Stimulated activated CD8-positive, alpha-beta memory T cell treated with anti-CD3 and anti-CD28 coated beads, Interleukin-12 subunit alpha, Interleukin-12 subunit beta, amount 100 ng/mL, for 1 hour (primary cell): ENCODE measurements at places on chromosomes 1 and 21.

GRCh38 chr1:163337631-163338030 is 15.9 kb downstream of the NUF2 start:
- DNase-seq, result no peak

- no peak for DNase-seq
Observed at GRCh38 chr1:78003070-78003746, 1.5 kb upstream of the DNAJB4 start.

DNA sequence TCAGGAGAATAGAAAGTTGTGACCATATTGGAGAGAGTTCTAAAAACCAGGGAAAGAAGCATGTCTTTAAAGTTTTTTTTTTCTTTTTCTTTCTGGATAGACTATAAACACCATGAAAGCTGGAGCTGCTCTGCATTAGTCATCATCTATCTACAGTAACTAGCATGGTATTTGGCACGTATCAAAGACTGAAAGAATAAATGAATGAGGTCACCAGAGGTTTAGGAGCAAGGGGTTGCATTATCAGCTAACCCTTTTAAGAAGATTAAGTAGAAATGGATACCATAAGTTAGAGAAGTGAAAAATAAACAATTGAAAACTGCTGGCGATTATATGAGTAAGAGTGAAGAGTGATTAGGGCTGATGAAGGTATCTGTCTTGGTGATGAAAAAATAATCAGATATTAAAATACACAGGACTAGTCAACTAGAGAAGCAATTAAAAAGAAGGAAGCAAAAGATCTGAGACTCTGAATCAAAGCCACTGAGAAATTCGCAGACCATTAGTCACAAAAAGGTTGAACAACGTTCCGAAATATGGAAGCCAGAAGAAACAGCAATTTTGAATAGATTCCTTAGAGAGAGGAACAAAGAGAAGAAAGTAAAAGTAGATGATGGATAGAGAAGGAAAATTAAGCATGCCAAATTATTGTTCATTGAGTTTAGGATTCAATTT is 536.4 kb downstream of the DPYD start:
- no peak for DNase-seq

GRCh38 chr1:243234978-243235647 is 20.0 kb downstream of the CEP170 start:
- DNase-seq, result no peak

DNA sequence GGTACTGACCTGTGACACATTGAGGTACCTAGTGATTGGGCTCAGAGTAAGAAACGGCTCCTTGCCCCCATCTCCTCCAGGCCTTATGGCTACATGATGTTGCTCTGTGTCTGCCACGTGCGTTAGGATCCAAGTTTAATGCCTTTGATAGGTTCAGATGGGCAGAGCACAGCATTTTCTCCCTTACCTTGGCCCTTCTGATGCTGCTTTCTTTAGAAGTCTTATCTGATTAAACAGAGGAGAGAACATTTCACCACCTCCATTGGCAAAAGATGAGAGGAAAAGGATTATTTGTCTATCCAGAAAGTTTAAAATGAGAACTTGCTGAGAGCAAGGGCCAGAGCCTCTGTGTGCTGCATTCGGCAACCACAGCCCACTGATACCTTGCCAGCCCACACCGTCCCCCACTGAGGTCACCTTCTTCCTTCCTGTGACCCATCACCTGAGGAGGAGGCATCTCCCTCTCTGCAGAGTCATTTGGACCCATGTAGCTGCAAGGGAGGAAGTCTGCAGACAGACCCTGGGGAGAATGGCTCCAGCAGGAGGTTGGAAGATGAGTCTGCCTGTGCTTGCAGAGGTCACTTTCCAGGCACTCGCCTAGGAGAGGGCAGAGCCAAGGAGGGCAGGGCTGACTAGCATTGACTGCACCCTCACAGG is 16.7 kb downstream of the SHISA4 start:
- DNase-seq, result no peak

DNA sequence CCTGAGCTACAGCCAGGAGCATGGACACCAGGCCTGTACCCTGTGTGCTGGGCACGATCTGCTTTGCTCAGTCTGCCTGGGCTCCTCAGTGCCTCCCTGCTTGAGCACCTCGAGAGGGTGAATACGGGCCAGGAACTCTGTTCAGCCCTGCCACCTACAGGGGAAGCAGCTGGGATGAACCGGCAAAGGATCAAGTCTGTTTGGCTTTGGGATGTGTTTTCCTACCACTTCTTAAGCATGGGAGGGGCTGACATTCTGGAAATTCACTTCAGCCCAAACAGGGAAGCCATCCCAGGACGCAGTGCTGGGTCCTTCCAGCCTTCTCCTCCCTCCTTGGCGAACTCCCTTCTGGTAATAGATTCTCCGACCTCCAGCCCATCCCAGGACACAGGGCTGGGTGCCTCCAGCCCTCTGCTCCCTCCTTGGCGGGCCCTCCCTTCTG is 55.8 kb upstream of the SELENON start:
- DNase-seq, result no peak

DNA sequence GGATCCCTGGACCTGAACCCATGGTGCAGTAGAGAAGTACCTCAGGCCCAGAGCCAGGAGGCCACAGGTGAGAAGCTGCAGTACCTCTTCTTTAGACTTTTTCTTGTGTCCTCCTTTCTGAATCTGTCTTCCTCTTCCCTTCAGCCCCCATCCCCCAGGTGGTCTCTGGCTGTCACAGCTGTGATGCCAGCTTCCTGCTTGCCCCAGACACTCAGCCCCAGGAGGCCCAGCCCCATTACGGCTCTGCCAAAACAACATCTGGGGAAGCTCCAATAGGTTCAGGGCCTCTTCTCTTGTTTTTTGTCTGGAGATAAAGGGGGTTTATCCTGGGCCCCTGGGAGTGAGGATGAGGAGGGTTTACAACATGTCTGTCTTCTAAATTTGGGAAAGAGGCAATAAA is 9.5 kb upstream of the BTG2 start:
- no peak for DNase-seq

DNA sequence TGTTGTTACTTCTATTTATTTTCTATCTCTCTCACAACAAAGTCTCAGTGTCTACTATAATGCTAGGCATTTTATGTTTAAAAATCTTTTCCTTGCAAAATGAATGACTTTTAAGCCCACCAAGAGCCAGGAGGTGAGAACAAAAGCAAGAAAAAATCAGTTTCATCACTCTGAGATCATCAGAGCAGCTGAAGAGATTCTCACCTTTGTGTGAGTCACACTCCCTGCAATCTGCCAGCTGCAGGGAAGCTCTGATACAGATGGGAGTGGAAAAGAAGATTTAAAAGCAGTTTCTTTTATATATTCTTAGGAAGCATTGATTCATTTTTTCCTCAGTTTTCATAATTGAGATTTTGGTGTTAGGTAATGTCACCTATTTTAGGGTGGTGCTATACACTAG is 107.6 kb downstream of the LHX9 start:
- DNase-seq, result no peak

- no peak for DNase-seq
Observed at GRCh38 chr1:246513619-246514343, 6.7 kb upstream of the SMYD3 start.

DNA sequence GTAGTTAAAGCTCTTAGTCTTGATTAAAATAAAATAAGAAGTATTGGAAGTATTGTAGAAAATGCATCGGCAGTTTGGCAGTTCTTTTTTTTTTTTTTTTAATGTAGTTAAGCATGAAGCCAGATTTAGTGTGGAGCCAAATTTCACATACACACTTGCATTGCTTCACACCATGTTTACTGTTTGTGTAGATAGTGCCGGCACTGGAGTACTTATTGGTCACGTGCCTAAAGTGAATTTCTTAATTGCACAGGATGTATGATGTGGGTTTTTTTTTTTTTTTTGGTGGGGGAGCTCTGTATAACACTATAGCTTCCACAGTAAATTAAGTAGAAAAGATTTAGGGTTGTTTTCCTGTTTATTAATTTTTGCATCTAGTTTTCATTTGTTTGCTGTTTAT is 21.2 kb upstream of the TMEM61 start:
- no peak for DNase-seq

- no peak for DNase-seq
Observed at GRCh38 chr21:35478161-35479064, 429.3 kb upstream of the RUNX1 start.

DNA sequence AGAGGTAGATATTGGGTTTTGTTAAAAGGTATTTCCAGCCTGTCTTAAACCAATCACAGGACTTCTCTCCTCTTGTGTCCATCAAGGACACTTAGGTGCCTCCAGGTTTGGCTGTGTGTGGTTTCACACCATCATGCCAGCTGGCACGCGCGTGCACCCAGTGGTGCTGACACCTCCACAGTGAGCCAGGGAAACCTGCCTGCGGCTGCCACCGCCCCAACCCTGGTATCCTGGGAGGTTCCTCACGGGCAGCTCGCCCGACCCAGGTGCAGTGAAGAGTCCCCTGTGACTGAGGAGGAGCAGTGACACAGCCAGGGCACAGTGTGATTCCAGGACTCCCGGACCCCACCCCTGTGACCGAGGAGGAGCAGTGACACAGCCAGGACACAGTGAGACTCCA is 13.2 kb upstream of the COL6A2 start:
- DNase-seq, result no peak

DNA sequence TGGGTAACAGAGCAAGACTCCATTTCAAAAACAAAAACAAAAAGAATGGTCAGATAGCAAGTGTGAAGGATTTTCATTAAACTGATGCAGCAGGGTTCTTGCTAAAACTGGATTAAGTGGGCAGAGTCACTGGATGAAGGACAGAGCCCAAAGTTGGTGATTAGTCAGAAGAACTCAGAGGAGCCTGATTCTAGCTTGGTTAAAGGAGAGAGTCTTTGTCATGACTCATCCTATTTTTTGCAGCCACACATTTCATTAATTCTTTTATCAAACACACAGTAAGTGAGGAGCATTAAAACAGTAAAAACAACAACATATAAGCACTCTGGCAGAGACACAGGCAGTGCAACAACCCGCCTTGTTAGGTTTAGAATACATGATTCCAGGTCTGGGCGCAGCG is 56.0 kb upstream of the EDARADD start:
- no peak for DNase-seq

- no peak for DNase-seq
Observed at GRCh38 chr1:205068457-205069040, 15.7 kb downstream of the TMEM81 start.

DNA sequence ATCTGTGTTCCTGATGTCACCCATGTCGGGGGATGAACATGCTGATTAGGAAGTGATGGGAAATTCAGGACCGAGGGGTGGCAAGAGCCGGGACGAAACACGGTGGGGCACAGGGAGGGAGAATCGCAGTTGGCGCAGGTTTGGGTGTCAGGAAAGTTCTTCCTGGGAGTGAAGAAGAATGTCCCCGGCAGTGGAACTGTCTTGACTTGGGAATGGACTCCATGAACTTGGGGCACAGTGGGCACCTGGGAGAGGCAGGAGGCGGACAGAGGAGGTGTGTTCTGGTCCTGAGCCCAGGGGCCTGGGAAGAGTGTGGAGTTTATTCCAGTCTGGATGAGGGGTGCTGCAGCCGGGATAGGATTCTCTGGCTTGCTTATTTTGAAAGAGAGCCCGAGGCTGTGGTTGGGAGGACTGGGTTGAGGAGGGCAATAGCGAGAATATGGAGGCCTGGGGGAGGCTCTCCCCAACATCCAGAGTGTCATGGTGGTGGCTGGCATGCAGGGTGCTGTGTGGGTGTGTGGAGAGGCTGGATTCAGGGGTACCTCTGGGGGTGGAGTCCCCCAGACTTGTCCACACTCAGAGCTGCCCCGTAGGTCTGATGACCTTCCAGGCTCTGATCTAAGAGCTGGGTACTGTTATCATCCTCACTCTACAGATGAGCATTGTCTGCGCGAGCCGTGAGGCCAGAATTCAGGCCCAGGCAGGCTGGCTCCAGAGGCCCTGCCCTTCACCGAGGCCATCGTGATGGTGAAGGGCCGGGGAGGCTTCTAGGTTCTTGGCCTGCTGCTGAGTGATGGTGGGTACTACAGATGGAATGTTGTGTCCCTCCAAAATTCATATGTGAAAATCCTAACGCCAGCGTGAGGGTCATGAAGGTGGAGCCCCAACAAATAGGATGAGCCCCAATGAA is 274.5 kb upstream of the C1orf174 start:
- no peak for DNase-seq

DNA sequence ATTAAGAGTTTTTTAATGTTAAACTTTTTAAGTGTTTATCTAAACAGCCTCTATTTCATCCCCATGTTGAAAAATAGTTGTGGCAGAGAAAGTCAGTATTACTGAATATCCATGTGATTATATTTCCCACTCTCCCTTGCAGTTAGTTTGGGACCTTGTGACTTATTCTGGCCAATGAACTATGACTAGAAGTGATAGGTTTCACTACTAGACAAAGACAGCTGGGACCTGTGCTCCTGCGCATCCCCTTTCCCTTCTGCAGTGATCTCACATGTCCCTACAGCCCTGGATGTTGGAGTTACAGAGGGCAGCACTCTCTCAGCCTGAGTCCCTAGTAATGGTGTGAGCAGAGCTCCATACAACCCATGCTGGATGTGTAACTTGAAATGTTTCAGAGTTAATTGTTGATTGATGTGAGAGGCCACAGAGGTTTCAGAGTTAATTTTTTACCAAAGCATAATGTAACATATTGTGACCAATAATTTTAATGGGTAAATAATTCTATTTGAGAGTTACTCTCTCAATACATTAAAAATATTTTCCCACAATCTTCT is 18.7 kb upstream of the SAMD13 start:
- no peak for DNase-seq

DNA sequence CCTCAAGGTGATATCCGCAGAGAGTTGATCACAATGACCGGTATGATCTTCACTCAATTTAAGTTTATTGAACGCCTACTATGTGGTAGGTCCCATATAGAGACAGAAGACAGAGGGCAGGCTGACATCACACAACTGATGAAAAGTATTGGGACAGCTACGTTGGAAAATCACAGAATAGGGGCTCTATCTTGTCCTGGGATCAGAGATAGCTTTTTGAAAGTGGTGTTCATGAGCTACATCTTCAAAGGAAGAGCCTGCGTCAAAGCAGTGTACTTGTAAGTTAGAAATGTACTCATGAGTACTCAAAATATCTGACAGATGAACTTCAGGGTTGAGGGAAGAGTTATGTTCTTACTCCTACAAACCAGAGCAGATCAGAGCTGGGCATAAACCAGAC is 54.4 kb downstream of the GADD45A start:
- no peak for DNase-seq

GRCh38 chr1:79532555-79532954 is 526.0 kb upstream of the ADGRL4 start:
- no peak for DNase-seq

- no peak for DNase-seq
Observed at GRCh38 chr1:32600034-32600433, 50.3 kb downstream of the ZBTB8OS start.

GRCh38 chr1:210342986-210343780 is 14.5 kb downstream of the HHAT start:
- no peak for DNase-seq

- peak; percentile 32 for DNase-seq
Observed at GRCh38 chr21:45923146-45923545, 58.4 kb upstream of the COL6A1 start.

- DNase-seq, result no peak
Observed at GRCh38 chr1:169696273-169697100, 14.9 kb downstream of the SELL start.

- no peak for DNase-seq
Observed at GRCh38 chr1:57012315-57012714, 46.5 kb upstream of the C8B start.
